ENCODE measurements at places on chromosomes 16 and 17. TPM values are rescaled to one million over a fixed set of nuclear protein-coding genes. Genes with fewer than 3 reads are reported as not detected.

Gene KRTAP17-1
- not detected for polyA plus RNA-seq

Gene ALOX15
- polyA plus RNA-seq, result 0.40 TPM

Gene SLC25A19
- 4.9 TPM for polyA plus RNA-seq

Gene RPL13
- 4,240 TPM for polyA plus RNA-seq

Gene VPS25
- 27.7 TPM for polyA plus RNA-seq

Gene ABCA3
- polyA plus RNA-seq, result 14.5 TPM

Measured in forelimb muscle (tissue), 1 donor.